Activated CD4-positive, alpha-beta T cell treated with anti-CD3 and anti-CD28 coated beads, Interleukin-2, Interleukin-6, amounts not matched to agents 100 ng/mL and 50 ng/mL, durations not matched to agents 16 hours and 8 hours (primary cell): ENCODE measurements at places on chromosomes 6 and 20.

GRCh38 chr6:147604373-147604772 is 95.9 kb downstream of the SAMD5 start:
- no peak for DNase-seq

DNA sequence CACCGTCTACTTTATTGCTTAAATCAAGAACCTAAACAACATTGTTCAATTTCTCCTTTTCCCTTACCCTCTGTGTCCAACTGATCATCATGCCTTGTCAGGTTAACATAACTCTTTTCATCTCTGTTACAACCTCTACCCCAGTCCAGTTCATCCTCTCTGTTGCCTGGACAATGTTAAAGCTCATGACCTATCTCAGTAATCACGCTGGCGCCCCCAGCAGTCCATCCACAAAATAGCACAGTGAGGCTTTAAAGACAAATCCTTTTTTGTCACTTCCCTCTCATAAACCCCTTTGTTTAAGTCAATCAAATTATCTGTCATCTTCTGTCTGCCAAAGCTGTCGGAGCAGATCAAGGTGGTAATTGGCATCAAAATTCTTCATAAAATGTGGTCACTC is 140.1 kb downstream of the QKI start:
- peak; percentile 45 for DNase-seq

GRCh38 chr6:143559051-143559660 is 47.6 kb upstream of the FUCA2 start:
- DNase-seq: no peak

- no peak for DNase-seq
Measured at GRCh38 chr6:41334482-41335040, 847 bp upstream of the NCR2 start.

DNA sequence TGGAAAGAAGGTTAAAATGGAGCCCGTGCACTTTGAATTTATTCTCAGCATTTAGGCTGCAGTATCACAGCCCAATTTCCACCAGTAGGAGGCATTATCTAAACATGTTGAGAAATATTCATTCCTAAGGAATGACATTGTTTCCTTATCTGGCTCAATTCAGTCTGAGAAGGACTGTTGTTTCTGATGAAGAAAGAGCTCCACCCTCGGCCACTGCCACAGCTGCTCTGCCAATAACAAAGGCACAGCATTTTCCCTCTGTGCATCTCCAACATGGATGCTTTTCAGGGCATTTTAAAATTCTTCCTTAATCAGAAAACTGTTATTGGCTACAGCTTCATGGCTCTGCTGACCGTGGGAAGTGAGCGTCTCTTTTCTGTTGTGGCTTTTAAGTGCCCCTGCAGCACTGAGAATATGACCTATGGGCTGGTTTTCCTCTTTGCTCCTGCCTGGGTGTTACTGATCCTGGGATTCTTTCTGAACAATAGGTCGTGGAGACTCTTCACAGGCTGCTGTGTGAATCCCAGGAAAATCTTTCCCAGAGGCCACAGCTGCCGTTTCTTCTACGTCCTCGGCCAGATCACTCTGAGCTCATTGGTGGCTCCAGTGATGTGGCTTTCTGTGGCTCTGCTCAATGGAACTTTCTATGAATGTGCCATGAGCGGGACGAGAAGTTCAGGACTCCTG is at the start of gene CALHM5:
Gene CALHM5, plus strand, starts transcription at position 216 of the 687 bp plus-strand sequence. Its CDS starts 58 bp downstream, at position 274.
- DNase-seq: no peak

- DNase-seq: no peak
Measured at GRCh38 chr20:52998268-52998667, 26.1 kb downstream of the TSHZ2 start.

DNA sequence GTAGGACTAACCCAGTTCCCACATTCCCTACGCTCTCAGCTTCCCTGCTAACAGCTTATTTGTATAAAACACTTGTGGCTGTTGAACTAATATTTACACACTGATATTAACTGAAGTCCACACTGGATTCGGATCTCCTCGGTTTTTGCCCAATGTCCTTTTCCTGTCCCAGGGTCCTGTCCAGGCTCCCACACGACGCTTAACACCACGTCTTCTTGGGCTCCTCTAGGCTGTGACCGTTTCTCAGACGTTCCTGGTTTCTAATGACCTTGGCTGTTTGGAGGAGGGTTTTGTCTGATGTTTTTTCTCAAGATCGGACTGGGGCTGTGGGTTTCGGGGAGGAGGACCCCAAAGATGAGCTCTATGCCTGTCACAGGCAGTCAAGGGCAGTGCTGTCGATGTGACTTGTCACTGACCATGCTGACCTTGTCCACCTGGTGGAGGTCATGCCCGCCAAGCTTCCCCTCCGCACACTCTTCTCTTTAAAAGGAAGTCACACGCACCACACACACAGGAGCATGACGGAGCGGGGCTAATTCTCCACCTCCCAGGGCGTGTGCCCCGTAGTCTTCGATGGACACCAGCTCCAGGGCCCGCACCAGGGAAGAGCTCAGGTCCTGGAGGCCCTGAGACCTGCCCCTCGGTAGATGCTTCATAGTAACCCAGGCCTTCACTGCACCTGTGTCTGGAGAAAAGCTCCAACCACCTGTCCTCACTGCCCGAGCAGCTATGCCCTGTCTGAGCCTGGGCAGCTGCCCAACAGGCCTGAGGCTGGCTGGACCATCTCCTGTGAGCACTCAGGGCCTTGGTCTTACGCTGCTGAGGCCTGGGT is 72.0 kb downstream of the TTLL2 start:
- no peak for DNase-seq

GRCh38 chr6:126143761-126144251 is 157.5 kb downstream of the TRMT11 start:
- no peak for DNase-seq

GRCh38 chr6:132314432-132314831 is 86.8 kb downstream of the MOXD1 start:
- no peak for DNase-seq

DNA sequence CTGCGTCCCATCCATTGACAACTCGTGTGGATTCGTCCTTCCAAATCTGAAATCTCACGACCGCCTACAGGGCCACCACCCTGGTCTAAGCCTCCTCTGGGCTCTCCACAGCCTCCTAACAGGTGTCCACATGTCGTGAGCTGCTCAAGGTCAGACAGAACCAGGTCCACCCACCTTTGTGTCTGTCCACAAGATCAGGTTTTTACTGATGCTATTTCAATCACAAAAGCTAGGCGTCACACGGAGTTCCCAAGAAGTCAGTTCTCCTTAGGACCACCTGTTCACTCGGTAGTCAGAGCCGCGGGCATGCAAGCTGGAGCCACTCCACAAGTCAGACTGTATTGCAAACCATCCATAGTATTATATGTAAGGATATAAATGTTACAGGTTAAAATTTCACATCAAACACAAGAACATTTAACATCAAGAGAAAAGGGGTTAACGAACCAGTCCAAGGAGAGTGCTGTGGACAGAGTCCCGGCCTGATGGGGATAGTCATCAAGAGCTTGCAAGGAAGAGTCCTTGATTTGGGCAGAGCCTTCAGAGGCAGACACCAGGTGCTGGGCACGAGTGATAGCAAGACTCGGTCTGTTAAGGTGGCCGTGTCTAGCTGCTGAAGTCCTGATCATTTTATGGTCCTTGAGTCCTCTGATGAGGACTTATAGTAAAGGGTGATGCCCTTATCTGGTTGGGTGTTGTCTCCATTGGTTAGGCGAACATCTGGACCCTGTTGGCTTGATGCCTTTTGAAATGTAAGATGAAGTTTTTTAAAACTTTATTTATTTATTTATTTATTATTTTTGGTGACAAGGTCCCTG is 731 bp upstream of the DNPH1 start:
- DNase-seq: no peak

DNA sequence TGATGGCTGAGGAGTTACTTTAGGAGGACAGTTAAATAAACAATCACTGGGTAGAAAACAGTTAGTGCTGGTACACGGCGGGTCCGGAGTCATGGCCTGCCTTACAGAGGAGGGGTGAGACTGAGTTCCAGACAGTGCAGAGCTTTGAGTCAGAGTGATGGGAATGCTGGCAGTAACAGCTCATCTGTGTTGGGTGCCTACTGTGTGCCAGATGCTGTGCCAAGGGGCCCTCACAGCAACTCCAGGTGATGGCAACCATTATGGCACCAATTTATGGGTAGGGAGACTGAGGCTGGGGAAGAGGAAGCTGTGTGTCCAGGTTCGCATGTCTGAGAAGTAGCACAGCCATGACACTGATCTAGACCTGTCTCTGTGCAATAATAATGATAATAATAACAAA is 132.6 kb downstream of the CEBPB start:
- no peak for DNase-seq

- DNase-seq: no peak
Measured at GRCh38 chr20:11791835-11792567, 125.7 kb upstream of the BTBD3 start.

GRCh38 chr6:5838656-5839396 is 167.9 kb downstream of the NRN1 start:
- DNase-seq: no peak

DNA sequence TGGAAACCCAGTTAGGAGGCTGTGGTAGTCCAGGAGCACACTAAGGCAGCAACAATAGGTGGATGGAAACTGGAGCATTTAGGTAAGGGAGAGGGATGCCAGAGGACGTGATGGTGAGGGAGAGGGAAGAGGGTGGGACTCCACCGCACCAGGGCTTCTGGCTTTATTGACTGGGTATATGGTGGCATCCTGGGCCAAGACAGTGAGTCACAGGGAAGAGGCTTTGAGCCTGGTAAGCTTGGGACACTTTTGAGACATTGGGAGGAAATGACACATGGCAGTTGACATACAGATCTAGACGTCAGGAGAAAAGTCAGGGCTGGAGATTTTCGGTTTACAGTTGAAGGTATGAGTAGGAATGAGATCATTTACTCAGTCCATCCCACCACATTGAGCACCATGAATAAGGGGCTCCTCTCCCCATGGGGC is 14.9 kb downstream of the NT5E start:
- DNase-seq: peak; percentile 66

DNA sequence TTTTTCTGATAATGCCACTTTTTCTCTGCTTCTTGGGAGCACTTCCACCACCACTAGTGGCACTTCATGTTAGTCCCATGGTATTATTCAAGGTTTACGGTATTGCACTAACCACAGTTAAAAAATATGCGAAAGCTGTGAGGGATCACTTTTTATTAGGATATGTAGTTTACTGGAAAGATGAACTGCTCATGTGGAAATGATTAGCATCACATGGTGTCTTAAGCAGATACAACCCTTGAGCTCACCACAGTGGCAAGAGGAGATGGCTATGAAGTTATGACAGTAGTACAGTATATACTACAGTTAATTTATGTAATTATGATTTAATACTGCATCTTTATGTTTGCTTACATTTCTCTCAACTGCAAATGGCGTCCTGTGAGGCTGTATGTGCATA is 134.5 kb upstream of the HMGN3 start:
- DNase-seq: no peak

GRCh38 chr6:135323202-135323668 is 142.1 kb downstream of the MYB start:
- DNase-seq: peak; percentile 57

DNA sequence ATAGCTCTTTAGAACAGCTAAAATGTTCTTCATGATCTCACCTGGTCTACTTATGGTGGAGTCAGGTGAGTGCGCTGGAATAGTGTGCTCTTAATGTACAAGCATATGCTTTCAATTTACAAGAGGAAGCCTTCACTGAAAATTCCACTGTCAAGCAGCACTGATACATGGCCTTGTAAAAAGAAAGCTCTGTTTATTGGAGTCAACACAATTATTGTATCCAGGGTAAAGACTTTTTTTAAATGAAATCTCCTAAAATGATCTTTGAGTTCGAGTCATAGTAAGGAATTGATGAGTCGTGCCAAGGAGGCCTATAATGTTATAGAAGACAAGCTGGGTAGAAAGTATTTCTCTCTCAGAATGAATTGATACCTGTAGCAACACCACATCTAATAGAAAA is 41.6 kb upstream of the CARMIL1 start:
- DNase-seq: no peak

DNA sequence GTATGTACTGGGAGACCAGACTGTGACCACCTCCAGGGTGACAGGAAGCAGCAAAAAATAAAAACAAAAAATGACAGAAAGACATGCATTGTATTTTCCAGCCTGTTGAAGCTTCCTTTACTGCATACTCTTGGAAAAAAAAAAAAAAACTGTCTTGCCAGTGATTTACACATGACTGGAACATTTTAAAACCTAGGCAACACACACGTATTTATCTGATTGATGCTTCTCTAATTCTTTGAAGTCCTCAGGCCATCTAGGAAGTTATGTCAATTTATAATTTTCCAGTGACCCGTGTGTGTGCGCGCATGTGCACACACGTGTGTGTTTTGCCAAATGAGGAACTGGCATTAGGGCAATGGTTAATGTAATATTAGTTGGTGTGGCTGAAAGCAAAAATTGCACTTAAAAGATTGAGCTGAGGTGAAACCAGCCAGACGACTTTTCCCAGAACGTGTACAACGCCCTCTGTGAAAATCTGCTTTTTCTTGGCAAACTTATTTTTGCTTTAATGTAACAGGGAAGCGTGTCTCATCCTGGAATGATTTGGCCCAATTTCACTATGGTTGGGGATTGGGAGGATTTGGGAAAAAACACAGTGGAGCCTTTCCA is 315.2 kb downstream of the TFAP2A start:
- DNase-seq: no peak

DNA sequence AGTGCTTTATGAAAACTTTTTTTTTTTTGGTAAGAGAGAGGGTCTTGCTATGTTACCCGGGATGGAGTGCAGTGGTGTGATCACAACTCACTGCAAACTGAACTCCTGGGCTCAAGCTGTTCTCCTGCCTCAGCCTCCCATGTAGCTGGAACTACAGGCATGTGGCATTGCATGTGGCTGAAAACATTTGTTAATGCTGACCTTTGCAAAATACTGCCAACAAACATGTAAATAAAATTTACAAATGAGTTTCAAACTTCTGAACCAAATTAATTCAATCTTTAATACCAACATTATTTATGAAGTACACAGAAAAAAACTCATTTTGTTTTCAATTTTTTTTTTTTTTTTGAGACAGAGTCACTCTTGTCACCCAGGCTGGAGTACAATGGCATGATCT is 26.1 kb upstream of the ZBTB2 start:
- no peak for DNase-seq

DNA sequence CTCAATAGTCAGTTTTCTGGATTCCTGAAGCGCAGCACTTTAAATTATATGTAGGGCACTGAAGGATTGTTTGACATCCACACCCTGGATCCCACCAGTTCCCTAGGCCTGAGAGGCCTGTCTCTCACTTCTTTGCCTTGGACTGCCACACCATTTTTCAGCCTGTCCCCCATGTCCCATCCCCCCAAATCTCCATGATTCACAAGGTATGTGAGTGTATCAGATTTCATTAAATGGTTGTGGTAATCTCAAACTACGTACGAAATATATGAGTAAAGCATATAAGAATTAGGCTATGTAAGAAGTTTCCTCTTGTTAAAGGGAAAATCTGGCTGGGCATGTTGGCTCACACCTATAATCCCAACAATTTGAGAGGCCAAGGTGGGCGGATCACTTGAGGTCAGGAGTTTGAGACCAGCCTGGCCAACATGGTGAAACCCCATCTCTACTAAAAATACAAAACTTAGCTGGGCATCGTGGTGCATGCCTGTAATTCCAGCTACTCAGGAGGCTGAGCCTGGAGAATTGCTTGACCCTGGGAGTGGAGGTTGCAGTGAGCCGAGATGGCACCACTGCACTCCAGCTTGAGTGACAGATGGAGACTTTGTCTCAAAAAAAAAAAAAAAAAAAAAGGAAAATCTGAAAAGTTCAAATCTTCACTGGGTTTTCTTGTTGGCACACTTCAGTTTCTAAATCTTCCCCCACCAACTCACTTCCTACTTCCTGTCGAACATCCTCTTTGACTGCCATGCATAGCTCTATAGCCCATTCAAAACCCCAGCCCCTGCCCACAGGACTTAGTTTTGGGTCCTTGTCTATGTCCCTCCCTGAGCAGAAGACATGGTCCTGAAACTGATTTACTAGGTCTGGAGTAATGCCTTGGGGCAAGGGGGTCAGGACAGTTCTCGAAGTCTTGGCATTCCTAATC is 97.3 kb upstream of the SHLD1 start:
- DNase-seq: no peak
